ENCODE measurements at places on chromosomes 11 and 22. TPM values are rescaled to one million over a fixed set of nuclear protein-coding genes. Genes with fewer than 3 reads are reported as not detected.
A peak's percentile ranks its signal among the peaks of the same experiment; 100 is the strongest.

The SERPIND1 gene
- not detected for total RNA-seq

The LGALS12 gene
- total RNA-seq = not detected

The CHADL gene
- 0.20 TPM for total RNA-seq

The MOGAT2 gene
- not detected for total RNA-seq

The C22orf31 gene
- total RNA-seq = not detected

The GRM5 gene
- total RNA-seq = not detected

The KRTAP5-11 gene
- total RNA-seq = not detected

GRCh38 chr22:21707677-21708076, 27.9 kb downstream of the YPEL1 start:
- no peak for DNase-seq
- peaks cover 6% of the 10 kb centered on the region for H3K4me1 ChIP-seq
- H3K27me3 ChIP-seq = no peaks in the 10 kb centered on the region
- H3K36me3 ChIP-seq = no peaks in the 10 kb centered on the region

- H3K27ac ChIP-seq = peak overlapping the region; percentile 71
- H3K4me1 ChIP-seq = peaks cover 24% of the 10 kb centered on the region
- no peak for DNase-seq
- H3K36me3 ChIP-seq = peaks cover 25% of the 10 kb centered on the region
- H3K4me3 ChIP-seq = peak overlapping the region; percentile 70
Measured at GRCh38 chr22:39501644-39502108, 414 bp upstream of the MIEF1 start.

- no peak for DNase-seq
- no peak overlapping the region for H3K27ac ChIP-seq
- peaks cover 10% of the 10 kb centered on the region for H3K36me3 ChIP-seq
- peaks cover 13% of the 10 kb centered on the region for H3K4me1 ChIP-seq
Measured at GRCh38 chr11:60926500-60926899, 2.2 kb downstream of the TMEM132A start.

DNA sequence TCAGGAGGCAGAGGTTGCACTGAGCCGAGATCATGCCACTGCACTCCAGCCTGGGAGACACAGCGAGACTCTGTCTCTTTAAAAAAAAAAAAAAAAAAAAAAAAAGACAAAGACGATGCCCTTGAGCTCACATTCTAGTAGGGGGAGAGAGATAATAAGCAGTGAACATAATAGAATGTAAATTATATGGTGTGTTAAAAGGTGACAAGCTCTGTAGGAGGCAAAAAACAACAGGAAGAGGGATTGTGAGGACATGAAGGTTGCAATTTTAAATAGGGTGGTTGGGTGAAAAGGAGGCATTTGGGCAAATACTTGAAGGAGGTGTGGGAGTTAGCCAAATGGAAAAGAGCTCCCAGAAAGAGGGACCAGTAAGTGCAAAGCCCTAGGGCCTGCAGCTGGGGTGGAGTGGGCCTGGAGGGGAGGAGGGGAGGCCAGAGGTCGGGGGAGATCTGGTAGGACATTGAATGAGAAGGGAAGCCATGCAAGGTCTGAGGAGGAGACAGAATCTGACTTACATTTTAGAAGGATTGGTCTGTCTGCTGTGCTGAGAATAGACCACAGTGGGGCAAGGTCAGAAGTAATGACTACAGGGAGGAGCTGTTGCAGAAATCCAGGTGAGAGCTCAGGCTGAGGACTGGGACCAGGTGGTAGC, 26.6 kb downstream of the P2RY2 start:
- DNase-seq = no peak
- H3K27me3 ChIP-seq = no peaks in the 10 kb centered on the region
- H3K36me3 ChIP-seq = no peaks in the 10 kb centered on the region
- H3K4me3 ChIP-seq = no peak overlapping the region
- H3K27ac ChIP-seq = no peak overlapping the region
- H3K4me1 ChIP-seq = peaks cover 4% of the 10 kb centered on the region

DNA sequence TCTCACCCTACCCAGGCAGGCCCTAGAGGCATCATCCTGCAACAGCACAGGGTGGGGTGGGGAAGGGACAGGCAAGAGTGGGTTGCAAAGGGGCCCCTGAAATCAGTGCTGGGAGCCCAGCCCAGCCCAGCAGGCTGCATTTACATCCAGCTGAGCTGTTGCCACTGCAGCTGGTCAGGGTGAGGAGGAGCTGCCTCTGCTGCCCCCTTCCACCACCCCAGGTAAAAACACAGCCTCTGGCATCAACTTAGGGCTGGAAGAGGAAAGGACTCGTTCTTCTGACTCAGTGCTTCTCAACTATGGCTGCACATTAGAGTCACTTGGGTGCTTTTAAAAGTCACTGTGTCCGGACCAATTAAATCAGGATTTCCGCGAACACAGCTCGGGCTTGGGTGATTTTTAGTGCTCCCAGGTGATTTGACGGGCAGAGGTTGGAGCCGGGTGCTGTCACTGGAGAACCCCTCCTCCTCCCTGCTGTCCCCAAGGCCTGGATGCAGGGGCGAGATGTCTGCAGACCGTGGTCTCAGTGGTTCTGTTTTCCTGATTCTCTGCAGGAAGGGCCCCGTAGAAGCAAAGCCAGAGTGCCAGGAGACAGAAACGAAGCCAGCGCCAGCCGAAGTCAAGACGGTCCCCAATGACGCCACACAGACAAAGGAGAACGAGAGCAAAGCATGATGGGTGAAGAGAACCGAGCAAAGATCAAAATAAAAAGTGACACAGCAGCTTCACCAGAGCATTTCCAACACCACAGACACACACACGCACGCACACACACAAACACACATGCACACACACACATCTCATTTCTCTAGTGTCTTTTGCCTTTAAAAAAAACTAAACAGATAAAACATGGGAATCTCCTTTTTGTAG, 39.4 kb upstream of the TTC12 start:
- H3K27me3 ChIP-seq = no peaks in the 10 kb centered on the region
- H3K36me3 ChIP-seq = no peaks in the 10 kb centered on the region
- H3K27ac ChIP-seq = no peak overlapping the region
- DNase-seq = no peak

GRCh38 chr11:118660681-118661424, 18.6 kb downstream of the TREH start:
- DNase-seq = no peak
- H3K27ac ChIP-seq = no peak overlapping the region
- no peaks in the 10 kb centered on the region for H3K36me3 ChIP-seq
- peaks cover 7% of the 10 kb centered on the region for H3K4me1 ChIP-seq
- H3K4me3 ChIP-seq = no peak overlapping the region
- peaks cover 5% of the 10 kb centered on the region for H3K27me3 ChIP-seq

DNA sequence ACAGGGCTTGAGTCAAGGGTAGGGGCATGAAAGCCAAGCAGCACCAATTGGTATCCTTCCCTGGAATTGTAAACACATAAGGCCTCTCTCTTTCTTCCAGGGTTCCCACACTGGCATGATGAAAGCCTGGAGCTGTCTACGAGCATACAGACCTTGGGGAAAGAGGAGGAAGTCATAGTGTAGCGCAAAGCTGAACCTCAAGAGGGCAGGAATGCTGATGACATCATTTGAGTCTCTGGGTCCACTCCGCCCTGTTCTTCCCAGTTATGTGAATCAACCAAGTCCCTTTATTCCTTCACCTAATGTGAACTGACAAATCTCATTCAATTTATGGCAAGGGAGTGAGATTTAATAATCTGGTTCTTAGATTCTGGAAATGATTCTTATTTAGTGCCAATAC, 266.4 kb upstream of the NCAM1 start:
- H3K36me3 ChIP-seq = no peaks in the 10 kb centered on the region
- H3K4me3 ChIP-seq = no peak overlapping the region
- H3K27me3 ChIP-seq = no peaks in the 10 kb centered on the region
- no peak overlapping the region for H3K27ac ChIP-seq
- no peaks in the 10 kb centered on the region for H3K4me1 ChIP-seq
- DNase-seq = no peak

GRCh38 chr11:82995754-82996398, 75.8 kb downstream of the RAB30 start:
- H3K4me1 ChIP-seq = no peaks in the 10 kb centered on the region
- no peaks in the 10 kb centered on the region for H3K27me3 ChIP-seq
- no peak for DNase-seq
- no peaks in the 10 kb centered on the region for H3K36me3 ChIP-seq
- H3K27ac ChIP-seq = no peak overlapping the region
- no peak overlapping the region for H3K4me3 ChIP-seq

GRCh38 chr22:46596032-46596441, 24.1 kb upstream of the GRAMD4 start:
- no peaks in the 10 kb centered on the region for H3K27me3 ChIP-seq
- no peaks in the 10 kb centered on the region for H3K36me3 ChIP-seq
- no peak overlapping the region for H3K27ac ChIP-seq
- no peak for DNase-seq
- peaks cover 17% of the 10 kb centered on the region for H3K4me1 ChIP-seq
- H3K4me3 ChIP-seq = no peak overlapping the region

GRCh38 chr11:126564566-126564965, 209.1 kb downstream of the ST3GAL4 start:
- H3K36me3 ChIP-seq = no peaks in the 10 kb centered on the region
- DNase-seq = no peak
- H3K4me1 ChIP-seq = no peaks in the 10 kb centered on the region
- H3K4me3 ChIP-seq = no peak overlapping the region
- H3K27me3 ChIP-seq = no peaks in the 10 kb centered on the region

GRCh38 chr11:44243086-44243485, 66.9 kb downstream of the ALX4 start:
- DNase-seq = no peak
- no peaks in the 10 kb centered on the region for H3K4me1 ChIP-seq
- H3K36me3 ChIP-seq = no peaks in the 10 kb centered on the region
- no peak overlapping the region for H3K4me3 ChIP-seq
- H3K27me3 ChIP-seq = no peaks in the 10 kb centered on the region

DNA sequence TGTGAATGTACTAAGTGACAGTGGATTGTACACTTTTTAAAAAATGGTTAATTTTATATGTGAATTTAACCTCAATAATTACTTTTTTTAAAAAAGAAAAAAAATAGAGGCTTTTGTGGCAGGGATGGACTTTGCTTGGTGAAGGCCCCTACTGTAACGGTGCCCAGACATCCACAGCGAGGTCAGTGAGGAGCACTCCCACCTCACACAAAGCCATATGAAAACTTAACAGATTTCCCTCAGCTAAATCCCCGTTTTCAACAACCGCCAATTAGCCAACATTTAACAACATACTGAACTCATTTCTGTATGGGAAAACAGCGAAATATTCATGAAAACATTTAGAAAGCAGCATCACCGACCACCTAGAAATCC, 642 bp upstream of the C11orf58 start:
- peaks cover 35% of the 10 kb centered on the region for H3K4me1 ChIP-seq
- no peaks in the 10 kb centered on the region for H3K36me3 ChIP-seq
- H3K27ac ChIP-seq = peak overlapping the region; percentile 100
- no peaks in the 10 kb centered on the region for H3K27me3 ChIP-seq
- no peak for DNase-seq
- peak overlapping the region; percentile 96 for H3K4me3 ChIP-seq

GRCh38 chr11:119081682-119082260, 2.9 kb upstream of the HMBS start:
- H3K27me3 ChIP-seq = no peaks in the 10 kb centered on the region
- peaks cover 15% of the 10 kb centered on the region for H3K4me1 ChIP-seq
- no peak for DNase-seq
- H3K4me3 ChIP-seq = no peak overlapping the region
- H3K36me3 ChIP-seq = peaks cover 48% of the 10 kb centered on the region

DNA sequence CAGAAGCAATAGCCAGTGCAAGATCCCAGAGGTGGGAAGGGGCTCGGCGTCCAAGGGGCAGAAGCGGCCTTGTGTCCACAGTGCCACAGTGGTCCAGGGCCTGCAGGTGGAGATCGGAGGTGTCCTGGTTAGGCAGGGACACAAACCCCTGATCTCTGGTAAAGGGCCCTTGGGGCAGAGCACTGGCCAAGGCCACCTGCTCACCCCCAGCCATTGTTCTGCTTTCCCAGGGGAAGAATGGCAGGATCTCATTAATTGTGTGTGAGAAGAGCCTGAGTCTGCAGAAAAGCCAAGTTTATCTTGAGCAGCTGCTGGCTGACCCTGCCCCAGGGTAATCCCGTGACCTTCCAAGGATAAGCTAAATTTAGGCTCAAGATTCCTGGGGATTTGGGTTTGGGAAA, 3.1 kb upstream of the CLDN5 start:
- H3K4me1 ChIP-seq = no peaks in the 10 kb centered on the region
- peaks cover 7% of the 10 kb centered on the region for H3K27me3 ChIP-seq
- no peaks in the 10 kb centered on the region for H3K36me3 ChIP-seq
- no peak overlapping the region for H3K4me3 ChIP-seq
- DNase-seq = no peak

DNA sequence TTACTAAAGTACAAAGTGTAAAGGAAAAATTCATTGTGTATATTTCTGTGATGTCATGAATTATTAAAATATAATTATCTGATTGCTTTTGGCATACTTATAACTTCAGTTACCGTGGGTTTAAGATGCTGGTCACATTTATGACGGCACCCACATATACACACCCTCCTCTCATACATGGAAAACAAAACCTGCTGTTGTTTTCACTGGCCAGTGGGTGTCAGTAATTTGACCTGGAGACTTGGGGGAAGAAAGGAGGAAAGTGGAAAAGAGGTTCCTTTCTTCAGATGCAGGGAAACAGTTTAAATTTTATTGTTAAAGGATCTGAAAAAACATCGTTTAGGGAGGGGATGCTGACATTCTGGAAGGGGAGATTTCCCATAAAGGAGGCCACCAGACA, 742 bp upstream of the BBOX1 start:
- DNase-seq = no peak
- no peaks in the 10 kb centered on the region for H3K27me3 ChIP-seq
- no peaks in the 10 kb centered on the region for H3K4me1 ChIP-seq
- no peaks in the 10 kb centered on the region for H3K36me3 ChIP-seq
- no peak overlapping the region for H3K27ac ChIP-seq

DNA sequence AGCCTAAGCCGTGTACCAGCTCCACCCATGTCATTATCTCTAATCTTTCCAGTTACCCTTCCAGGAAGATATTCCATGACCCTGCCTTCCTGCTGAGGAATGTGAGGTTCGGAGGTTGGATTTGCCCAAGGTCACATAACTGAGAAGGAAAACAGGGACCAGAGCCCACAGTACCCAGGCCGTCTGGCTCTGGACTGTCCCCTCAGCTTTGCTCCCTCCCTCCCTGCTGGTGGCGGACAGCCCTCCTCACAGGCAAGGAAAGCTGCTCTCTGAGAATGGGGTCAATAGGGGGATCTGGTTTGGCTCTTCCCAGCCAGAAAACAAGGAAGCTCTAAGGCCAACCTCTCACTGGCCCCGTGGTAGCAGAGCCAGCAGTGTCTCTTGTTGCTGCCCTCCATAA, 63.3 kb downstream of the SYN3 start:
- H3K4me1 ChIP-seq = no peaks in the 10 kb centered on the region
- no peaks in the 10 kb centered on the region for H3K36me3 ChIP-seq
- no peaks in the 10 kb centered on the region for H3K27me3 ChIP-seq
- no peak overlapping the region for H3K4me3 ChIP-seq
- H3K27ac ChIP-seq = no peak overlapping the region
- DNase-seq = no peak

GRCh38 chr11:1059759-1060158, 14.9 kb upstream of the MUC2 start:
- no peak for DNase-seq
- H3K4me1 ChIP-seq = no peaks in the 10 kb centered on the region
- H3K4me3 ChIP-seq = no peak overlapping the region
- H3K27ac ChIP-seq = no peak overlapping the region
- H3K27me3 ChIP-seq = no peaks in the 10 kb centered on the region

Data from CD8-positive, alpha-beta memory T cell (primary cell).